Calu3 (cell line): ENCODE measurements at places on chromosomes 6 and 20.
A peak's percentile ranks its signal among the peaks of the same experiment; 100 is the strongest.

DNA sequence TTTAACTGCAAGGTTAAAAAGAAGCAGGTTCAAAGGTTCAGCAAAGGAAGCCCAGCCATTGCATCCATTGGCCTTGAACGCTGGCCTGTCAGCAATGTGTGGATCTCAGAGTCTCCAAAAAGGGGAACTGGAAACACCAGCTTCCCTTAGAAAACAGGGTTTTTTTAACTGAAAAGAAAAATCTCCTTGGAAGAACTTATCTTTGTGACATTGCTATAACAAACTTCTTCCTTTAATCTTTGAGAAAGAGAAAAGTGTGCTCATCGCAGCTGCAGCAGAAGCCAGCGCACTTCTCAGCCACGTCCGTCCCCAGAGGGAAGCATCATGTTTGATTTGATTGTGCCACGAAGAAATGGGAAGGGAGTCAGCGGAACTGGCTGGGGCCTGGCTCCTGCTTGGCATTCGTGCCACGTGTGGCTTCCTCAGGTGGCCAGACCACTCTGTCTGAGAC is 215.0 kb downstream of the SYNDIG1 start:
- DNase-seq: no peak

DNA sequence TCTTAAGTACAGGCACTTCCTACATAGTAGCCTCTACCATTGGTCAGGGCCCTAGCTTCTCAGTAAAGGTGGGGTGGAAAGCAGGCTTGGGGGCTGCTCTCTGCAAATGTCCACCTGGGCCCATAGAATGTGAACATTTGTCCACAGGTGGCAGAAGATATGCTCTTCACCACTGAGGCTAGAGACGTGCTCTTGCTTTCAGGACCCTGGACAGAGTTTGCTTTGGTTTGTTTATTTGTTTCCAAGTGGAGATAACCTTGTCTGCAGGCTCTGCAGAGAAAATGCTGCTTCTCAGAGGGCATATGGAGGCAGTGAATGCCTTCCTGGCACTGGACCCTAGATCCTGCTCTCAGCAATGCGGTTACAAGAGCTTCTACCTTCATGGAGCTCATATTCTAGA is 129.0 kb downstream of the F13A1 start:
- DNase-seq: no peak

- peak; percentile 80 for DNase-seq
Observed at GRCh38 chr20:34473262-34473883, 42.8 kb upstream of the DYNLRB1 start.

DNA sequence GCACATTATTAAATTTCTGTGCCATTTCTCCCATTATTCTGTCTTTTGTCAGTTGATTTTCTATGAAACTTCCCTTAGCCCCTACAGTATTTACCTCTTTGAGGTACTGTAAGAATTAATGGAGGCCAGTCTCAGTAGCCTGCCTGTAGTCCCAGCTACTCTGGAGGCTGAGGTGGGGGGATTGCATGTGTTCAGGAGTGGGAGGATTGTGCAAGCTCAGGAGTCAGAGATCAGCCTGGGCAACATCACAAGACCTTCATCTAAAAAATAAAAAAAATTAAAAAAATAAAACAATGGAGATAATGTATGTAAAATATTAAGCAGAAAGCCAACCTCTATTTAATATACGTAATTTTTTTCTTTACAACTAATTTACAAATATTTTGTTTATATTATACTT is 77.8 kb downstream of the OR2B2 start:
- DNase-seq: no peak

- DNase-seq: no peak
Observed at GRCh38 chr6:2998998-2999617, 586 bp upstream of the NQO2 start.

DNA sequence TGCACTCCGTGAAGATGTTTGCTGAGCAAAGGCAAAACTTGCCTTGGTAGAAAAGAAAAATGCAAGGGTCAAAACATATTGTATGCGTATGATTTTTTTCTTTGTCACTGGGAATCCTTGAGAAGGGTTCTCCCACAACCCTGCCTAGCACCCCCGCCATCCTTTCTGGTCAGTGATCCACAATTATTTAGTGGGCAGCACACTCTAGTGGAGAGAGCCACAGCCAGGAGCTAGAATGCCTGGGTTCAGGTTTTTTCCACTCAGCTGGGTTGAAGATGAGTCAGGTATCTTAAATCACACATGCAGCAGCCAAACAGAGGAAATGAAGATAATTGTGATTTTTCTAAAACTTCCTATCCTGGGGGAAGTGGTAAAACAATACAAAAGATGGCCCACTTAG is 243.1 kb downstream of the PKHD1 start:
- DNase-seq: no peak
